ENCODE measurements at places on chromosomes 4 and X. TPM values are rescaled to one million over a fixed set of nuclear protein-coding genes. Genes with fewer than 3 reads are reported as not detected.

DNA sequence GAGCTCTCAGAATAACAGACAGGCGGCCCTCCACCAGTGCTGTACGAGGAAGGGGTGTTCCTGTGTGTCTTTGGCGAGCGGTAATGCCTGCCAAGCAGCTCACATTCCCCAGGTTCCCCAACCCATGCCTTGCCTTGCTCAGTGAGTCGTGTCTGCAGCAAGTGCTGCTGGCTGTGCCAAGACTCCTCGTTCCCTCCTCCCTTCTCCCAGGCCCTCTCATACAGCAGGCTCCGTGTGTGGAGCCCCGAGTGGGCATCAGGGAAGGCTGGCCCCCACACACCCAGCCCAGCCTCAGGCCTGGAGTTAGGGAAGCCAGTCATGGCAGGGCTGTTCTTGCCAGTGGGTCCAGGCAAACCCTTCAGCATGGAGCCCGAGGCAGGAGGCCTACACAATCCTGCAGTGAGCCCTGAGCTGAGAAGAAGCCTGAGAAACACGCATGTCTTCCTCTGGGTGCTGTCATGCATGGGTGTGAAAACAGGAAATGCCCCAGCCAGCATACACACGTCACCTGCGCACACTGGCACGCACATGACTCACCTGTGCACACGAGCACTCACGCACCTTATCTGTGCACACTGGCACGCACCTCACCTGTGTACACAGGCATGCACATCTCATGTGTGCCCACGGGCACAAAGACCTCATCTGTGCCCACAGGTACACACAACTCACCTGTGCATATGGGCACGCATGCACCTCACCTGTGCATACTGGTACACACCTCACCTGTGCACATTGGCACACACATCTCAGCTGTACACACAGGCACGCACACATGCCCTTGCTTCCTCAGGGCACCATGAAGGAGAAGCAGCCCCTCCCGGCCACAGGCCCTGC lies 238.7 kb downstream of the DHRSX start:
- no peak overlapping the region for H3K27ac ChIP-seq
- DNase-seq: peak; percentile 12
- H3K27me3 ChIP-seq: no peaks in the 10 kb centered on the region
- no peak overlapping the region for H3K4me3 ChIP-seq
- no peaks in the 10 kb centered on the region for H3K36me3 ChIP-seq
- no peaks in the 10 kb centered on the region for H3K4me1 ChIP-seq

The SH3RF1 gene
- 28.3 TPM for total RNA-seq

The NLRP2B gene
- not detected for total RNA-seq

The CNGA2 gene
- total RNA-seq: not detected
